ENCODE measurements at places on chromosomes 2 and 18.

GRCh38 chr18:37948471-37948870, 382.9 kb upstream of the CELF4 start:
- DNase-seq = no peak

GRCh38 chr2:62286089-62286785, 90.3 kb downstream of the B3GNT2 start:
- no peak for DNase-seq

GRCh38 chr2:205187731-205188130, 494.6 kb upstream of the NRP2 start:
- DNase-seq = no peak

- no peak for DNase-seq
These were observed 184.6 kb upstream of the ERBB4 start for GRCh38 chr2:212723226-212723625.

DNA sequence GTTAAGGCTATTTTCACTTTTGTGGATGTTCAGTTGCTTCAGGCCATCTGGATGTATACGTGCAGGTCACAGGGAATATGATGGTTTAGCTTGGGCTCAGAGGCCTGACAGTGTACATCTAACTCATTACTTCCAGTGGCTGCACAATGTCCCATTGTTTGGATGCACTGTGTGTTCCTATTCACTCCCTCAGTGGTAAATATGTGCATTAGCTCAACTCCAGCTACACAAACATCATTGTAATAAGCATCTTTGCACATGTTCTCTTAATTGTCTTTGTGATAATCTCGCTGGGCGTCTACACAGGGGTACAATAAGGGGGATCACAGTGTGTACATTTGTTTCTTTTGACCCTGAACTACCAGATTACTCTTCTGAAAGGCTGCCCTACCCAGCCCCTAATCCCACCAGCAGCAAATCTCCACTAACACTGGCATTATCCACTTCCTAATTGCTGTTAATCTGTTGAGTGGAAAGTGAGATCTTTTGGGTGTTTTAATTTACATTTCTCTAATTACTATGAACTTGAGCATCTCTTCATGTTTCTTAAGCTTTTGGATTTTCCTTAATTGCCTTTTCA, 56.1 kb upstream of the POLE4 start:
- DNase-seq = no peak

- DNase-seq = peak; percentile 89
These were observed 12.7 kb upstream of the DUSP2 start for GRCh38 chr2:96157649-96158553.

DNA sequence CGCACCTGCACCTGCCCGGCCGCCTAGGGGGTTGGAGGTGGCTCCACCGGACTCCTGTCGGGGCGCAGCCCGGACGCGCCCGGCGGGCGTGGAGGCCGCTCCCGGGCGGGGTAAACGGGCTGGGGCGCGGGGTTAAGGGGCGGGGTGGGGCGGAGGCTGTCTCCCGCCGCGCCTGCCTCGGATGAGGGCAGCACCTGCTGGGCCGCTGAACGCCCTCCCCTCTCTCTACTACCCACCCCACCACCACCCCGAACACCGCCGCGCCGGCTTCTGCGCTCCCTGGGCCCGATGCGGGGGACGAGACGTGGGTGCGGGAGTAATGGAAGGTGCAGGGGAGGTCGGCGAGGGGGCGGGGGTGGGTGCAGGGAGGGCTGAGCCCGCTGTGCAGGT, 224.8 kb upstream of the ID2 start:
- DNase-seq = no peak

DNA sequence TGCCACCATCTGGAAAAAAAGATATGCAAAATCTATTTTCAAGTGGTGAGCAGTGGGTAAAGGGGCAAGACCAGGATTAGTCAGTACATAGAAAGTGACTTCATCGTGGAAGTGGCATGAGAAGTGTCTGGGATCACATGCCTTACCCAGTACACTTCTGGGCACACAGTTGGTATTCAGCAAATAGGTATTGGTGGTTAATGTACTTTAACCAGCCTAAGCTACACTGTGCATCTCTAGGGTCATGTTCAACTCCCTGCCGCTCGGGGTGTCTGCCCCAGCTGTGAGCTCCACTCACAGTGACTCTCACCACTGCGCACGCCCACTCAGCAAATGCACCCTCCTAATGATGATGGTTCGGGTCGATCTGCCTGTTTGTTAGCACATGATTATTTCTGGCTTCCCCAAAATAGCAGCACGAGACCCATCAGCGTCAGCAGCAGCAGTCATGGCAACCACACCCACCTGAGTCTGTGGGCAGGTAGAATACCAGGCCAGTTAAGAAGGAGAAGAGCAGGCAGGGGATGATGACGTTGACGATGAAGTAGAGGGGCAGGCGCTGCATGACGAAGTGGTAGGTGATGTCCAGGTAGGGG, 11.1 kb downstream of the CHRNA1 start:
- no peak for DNase-seq

- DNase-seq = no peak
These were observed 357.6 kb downstream of the RAD51AP2 start for GRCh38 chr2:17160594-17160993.

DNA sequence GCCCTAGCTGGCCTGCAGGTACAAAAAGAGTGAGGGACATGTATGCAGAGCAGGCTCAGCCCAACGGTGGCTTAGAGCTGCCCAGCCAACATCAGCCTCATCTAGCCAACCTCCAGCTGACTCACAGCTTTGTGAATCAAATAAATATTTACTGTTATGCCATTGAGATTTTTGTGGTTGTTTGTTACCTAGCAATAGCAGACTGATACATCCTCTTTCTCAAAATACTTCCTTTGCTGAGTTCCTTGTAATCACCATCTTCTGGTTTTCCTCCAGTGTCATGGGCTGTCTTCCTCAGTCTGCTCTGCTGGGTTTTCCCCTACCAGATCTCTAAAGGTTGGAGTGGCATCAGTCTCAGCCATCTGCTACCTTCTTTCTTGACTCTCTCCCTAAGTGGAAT, 126.6 kb upstream of the SLC1A4 start:
- DNase-seq = no peak

DNA sequence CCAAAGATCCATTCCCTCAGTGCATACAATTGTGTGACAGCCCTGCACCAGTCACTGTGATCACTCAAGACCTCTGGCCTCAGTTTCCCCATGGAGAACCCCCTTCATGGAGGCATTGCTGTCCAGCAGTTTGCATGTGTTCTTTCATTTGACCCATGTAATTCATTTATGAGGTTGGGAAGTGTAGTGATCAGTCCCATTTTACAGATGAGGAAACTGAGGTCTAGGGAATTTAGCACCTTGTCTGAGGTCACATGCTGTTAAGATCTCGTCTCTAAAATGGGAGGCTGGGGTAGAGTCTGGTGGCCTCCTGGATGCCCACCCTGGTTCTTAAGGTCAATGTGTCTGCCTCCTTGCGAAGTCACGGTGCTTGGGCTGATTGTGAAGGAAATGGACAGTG, 19.1 kb downstream of the LDLRAD4 start:
- DNase-seq = no peak

DNA sequence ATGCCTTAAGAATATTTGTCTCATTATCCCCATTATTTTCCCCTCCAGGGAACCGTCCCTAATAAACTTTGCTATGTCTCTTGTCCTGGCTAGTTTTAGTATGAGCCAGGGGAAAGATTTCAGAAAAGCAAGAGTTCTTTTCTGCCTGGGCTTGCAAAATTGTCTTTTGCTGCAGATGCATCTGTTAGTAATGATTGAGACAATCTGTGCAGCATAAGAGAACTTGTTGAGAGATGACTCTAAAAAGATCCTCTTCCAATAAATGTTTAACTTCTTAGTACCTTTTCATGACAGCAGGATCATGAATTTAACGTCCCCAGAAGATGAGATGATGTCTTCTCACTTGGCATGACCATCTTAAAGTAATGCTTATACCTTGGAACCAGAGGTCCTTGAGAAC, 172.5 kb upstream of the CREB1 start:
- no peak for DNase-seq
